ENCODE measurements at places on chromosomes 4 and X.

- no peak for DNase-seq
These were observed 14.7 kb downstream of the NDP start for GRCh38 chrX:43958529-43958928.

DNA sequence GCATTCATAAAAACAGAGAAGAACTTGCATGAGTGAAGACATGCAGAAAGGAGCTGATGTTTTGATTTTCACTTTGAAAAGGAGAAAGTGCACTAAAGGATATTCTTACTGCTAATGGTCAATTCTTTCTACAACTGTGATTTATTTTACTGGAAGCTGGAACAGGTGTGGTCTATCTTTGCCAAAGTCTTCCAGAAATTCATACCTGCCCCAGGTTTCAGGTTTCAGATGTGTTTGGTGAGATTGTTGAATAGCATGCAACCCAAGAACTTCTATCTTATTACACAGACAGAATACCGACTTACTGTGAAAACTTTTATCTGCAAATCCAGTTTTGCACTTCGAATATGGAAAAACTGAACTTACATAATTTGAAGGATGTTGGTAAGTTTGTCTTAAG lies 388.3 kb downstream of the PDGFC start:
- no peak for DNase-seq

DNA sequence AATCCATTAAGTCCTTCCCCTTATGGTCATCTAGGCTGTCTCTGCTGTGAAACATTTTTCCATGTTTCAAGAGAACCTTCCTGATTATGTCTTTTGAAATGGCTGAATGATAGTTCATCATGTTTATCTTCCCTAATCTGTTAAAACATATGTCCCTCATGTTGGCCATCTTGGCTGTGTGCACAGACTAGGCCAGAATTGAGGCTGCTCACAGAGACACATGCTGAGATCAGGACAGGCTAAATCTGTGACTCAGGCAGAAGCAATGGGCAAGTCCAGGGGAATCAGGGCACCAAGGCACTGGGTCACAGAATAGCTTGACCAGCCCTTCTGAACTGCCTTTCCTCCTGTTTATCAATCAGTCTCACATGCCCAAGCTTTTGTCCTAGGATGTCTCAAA lies 78.3 kb downstream of the FHDC1 start:
- no peak for DNase-seq

- no peak for DNase-seq
These were observed 3.2 kb downstream of the MMRN1 start for GRCh38 chr4:89897867-89898266.

DNA sequence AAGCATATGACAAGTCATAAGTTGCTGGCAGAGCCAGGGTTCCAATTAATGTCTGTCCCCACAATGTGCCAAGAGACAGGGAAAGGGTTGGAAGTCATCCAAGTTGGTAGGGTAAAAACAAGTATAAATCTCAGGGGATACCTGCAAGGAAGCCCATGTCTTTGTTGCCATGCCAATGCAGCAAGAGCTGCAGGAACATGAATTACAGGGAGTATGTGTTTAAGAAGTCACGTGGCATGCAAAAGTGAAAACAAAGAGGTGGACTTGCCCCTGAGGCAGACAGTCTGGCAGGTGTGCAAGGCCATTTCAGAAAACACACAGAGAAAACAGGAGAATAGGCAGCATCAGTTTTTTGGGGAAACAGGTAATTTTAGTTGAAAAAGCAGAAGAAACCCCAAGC lies 29.4 kb downstream of the C4orf51 start:
- DNase-seq: no peak

- DNase-seq: no peak
These were observed 103.3 kb downstream of the TMEM144 start for GRCh38 chr4:158313566-158313965.

DNA sequence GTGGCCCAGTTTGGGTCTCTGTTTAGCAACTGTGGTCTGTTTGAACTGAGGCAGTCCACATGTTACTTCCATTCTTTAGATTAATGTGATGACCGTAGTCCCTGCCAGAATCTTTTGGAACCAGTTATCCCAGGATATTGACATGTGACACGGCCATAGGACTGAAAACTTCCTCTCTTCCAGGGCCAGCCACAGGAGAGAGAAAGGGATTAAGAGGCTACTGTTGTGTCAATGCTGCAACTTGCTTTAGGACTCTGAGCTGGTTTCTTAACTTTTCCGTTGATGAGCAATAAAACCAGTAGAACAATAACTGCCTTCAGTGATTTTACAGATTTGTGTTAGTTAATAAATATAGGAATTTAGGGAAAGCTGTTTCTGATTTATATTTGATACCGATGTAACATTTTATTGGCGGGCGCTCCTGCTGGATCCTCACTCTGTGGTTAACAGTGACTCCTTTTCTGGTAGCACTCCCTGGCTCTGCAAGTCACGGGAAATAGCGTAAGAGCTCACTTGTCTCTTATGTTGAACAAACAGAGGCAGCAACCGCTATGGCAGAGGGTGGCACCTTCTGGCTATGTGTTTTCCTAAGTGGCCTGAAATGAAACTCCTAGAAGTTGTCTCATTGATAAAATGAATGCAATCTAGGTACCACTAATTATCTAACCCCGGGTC lies 2.5 kb downstream of the TENM3 start:
- no peak for DNase-seq

DNA sequence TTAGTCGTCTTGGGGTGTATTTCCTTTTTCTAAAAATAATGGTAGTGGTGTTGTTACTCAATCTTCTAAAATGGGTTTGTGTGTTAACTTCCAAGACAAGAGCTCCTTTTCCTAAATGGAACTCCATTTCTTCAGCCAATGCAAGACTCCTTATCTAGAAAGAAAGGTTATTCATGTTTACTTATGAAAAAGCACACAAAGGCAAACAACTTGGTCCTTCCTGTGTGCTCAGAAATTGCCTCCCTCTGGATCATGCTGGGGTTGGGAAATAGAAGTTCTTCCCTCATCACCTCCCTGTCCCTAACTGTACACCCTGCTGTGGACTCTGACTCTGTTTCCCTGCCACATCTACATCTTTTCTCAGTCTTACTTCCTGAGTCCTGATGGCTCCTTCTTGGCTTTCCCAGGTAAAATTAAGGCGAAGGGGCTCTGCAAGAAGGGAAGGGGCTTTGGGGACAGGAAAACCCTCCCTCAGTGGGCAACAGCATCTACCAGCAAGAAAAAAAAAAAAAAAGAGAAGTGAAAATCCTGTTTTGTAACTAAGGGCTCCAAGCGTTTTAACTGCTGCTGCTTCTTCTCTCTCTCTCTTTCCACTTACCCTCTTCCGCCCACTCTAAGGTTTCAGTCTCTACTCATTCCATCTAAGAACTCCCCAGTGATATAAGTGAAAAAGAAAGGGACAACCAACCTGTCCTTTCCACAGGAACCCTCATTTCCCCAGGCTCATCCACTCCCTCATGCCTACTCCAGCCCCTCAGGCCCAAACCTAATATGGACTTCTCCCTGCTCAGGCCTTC lies 19.8 kb upstream of the TASL start:
- no peak for DNase-seq

DNA sequence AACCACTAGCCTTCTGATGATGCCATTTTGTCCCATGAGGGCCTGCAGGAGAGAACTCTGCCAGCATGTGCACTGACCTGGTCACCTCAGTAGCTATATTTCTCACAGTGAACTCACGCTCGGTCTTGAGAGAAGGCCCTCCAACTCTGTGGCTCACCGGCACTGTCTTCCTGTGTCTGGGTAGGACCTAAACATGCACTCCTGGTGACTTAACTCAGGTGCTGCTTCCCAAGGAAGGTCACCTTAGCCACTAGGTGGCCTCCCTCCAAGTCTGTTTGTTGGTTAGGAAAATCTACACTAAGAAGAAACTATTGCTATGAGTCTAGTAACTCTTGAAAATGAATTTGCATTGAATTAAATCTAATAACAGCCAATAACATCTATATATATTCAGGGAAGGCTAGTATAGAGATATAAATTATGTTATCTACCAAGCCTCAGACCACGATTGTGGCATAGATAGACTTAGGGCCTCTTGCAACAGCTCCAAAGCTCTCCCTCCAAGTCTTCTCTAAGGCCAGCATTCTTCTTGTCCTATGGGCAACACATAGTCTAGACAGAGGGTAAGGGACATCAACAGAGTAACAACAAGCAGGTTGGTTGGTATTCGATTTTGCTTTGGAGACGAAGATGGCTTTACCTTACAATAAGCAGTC lies 24.7 kb downstream of the TLR10 start:
- DNase-seq: no peak

DNA sequence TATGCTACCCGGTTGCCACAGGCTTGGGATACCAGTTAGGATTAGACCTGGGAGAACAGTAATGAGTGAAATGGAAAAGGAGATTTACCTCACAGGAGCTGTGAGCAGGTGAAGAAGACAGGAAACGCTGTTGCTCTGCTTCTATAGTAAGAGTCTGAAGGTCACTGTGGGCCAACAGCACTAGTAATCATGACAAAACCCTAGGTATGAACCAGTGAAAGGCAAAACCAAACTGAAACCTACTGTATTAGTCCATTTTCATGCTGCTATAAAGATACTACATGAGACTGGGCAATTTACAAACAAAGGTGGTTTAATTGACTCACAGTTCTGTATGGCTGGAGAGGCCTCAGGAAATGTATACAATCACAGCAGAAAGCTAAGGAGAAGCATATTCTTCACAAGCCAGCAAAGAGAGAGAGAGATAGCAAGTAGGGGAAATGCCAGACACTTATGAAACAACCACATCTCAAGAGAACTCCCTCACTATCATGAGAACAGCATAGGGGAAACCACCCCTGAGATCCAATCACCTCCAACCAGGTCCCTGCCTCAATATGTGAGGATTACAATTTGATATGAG lies 736.7 kb upstream of the INTU start:
- no peak for DNase-seq

DNA sequence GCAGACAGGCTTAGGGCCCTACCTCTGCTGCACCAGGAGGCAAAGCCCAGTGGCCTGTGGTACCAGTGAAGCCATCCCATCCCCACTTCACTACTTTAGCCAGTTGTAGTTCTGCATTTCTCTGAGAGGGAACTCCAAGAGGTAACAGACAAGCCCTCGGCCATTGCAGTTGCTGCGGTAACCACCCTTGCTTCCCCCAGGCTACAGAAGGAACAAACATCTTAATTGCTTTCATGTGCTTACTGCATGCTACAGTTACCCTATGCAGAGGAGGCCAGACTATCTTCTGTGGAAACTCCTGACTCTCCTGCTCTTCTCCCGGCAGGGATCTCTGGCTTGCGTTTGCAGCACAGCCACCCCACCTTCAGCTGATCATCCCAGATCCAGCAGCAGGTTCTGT lies 67.8 kb downstream of the SPIN4 start:
- no peak for DNase-seq

DNA sequence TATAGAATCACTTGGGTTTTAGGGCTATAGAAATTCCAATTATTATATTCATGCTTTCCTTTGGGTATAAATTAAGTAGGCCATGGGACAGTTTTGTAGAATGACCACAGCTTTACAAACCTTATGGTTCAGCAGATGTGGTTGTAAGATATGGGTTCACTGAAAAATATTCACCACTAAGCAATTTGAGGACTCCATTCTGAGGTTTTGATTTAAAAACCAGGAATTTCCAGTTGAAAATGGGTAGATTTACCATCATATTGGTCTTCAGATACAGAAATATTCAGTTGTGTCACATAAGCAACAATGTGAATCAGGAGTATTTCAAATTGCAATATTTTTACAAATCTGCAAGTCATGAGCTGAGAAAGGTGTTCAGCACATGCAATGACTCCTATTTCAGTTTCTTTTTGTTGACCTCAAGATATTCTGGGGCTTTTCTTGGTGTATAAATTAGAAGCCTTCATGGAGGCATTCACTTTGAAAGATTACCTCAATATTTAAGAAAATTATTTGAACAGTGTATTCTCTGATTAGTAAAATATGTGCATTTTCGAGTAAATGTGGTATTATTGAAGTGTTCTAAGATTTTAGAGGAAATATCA lies 218.4 kb upstream of the HCCS start:
- DNase-seq: no peak

- DNase-seq: no peak
These were observed 10.4 kb downstream of the AFP start for GRCh38 chr4:73446336-73446938.

GRCh38 chrX:82127228-82128123 lies 925.6 kb downstream of the SH3BGRL start:
- DNase-seq: no peak

Data from stimulated activated CD4-positive, alpha-beta T cell treated with anti-CD3 and anti-CD28 coated beads, TNF-alpha, amount 100 ng/mL, for 1 hour (primary cell).